ENCODE measurements at places on chromosomes 6 and 20.

GRCh38 chr6:41344876-41345275, 9.5 kb downstream of the NCR2 start:
- no peak for DNase-seq

GRCh38 chr6:110345025-110345424, 13.1 kb downstream of the METTL24 start:
- DNase-seq, result no peak

DNA sequence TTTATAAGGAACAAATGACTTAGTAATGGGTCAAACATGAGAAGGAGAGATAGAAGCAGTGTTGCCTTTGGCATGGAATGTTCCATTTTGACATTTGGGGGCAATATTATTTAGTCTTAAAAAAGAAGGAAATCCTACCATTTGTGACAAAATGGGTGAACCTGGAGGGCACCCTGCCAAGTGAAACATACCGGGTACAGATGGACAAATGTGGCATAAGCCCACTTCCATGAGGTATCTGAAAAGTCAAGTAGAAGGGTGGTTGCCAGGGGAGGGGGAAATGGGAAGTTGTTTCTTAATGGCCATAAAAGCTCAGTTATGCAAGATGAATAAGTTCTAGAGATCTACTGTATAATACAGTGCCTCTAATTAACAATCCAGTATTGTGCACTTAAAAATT, 269.3 kb downstream of the TBC1D7 start:
- DNase-seq, result no peak

DNA sequence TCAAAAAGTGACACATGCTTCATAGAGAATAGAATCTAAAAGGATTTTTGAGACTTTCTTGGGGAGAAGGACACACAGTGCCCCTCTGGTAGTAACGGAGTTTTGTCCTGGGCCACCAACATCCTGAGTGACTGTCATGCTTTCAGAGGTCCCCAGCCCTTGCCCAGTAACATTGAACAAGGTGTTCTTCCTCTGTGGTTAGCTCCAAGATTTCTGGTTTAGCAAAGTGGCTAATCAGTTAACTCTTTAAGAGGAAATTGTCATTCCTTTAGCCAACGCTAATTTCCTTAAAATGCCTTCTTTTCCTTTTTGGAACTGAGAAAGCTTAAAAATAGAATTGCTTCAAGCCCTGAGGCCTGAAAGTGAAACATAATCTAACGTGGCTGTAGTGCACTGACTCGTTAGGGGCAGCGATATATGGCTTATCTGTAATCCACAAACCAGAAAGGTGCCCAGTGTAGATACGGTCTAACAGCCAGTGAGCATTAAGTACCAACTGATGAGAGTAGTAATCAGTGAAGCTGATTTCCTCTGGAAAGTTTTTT, 7.8 kb downstream of the E2F3 start:
- no peak for DNase-seq

DNA sequence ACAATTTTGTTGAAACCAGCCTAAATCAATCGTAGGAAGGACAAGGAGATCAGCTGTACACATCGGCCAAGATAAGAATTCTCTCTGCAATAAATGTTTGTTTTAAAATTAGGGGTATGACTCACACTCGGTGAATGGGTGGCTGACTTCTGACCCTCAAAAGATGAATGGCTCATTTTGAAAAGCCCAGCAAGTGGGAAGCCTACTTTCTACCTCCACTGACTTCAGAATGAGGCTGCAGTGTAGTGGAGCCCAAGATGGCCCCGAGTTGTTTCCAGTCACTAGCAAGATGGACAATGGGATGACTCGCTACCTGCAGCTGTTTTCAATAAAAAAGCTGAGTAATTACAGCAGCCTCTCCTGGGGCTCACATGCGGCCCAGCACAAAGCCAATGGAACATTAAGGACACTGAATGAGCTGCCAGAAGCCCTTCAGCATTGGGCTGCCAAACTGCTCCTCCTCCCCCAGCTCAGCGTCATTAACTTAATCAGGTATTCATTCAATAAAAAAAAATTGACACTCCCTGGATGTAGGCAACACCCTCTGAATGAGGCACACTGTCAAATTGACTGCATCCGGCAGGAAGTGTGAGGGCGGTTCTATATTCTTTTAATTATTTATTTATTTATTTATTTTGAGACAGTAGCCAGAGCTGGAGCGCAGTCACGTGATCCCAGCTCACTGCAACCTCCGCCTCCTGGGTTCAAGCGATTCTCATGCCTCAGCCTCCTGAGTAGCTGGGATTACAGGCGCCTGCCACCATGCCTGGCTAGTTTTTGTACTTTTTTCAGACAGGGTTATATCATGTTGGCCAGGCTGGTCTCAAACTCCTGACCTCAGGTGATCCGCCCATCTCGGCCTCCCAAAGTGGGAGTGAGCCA, 107.3 kb downstream of the GMPR start:
- DNase-seq, result peak; percentile 88

- no peak for DNase-seq
These were observed 462.4 kb upstream of the NRSN1 start for GRCh38 chr6:23663652-23664051.

DNA sequence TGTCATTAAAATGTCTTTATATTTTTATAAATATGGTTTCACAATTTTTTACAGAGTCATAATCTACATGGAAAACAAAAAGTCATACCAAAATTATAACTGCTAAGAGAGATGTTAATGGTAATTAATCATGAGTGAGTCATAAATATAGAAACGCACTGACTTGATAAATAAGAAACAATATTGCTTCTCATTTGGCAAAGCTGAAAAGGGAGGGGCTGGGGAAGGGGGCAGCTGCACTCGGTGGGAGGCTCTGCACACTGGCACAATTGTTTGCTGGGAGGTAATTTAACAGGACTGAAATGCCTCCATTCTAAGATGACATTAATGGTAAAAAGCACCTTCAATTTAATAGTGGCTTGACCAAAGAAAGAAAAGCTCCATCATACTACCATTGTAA, 133.3 kb upstream of the AGPAT4 start:
- no peak for DNase-seq

GRCh38 chr20:40268321-40269075, 420.5 kb downstream of the MAFB start:
- no peak for DNase-seq

DNA sequence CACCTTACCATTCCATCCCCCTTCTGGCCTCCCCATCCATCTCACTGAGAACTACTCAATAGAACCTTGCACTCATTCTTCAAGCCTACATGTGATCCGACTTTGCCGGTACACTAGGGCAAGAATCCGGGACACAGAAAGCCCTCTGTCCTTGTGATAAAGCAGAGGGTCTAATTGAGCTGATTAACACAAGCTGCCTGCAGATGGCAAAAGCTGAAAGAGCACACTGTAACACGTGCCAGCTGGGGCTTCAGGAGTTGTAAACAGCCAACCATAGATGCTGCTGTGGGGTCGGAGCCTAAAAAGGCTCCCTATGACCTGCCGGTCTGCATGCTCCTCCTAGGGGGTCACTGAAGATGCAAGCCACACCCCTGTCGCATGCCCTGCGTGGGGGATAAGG, 124.1 kb downstream of the RNF144B start:
- no peak for DNase-seq

DNA sequence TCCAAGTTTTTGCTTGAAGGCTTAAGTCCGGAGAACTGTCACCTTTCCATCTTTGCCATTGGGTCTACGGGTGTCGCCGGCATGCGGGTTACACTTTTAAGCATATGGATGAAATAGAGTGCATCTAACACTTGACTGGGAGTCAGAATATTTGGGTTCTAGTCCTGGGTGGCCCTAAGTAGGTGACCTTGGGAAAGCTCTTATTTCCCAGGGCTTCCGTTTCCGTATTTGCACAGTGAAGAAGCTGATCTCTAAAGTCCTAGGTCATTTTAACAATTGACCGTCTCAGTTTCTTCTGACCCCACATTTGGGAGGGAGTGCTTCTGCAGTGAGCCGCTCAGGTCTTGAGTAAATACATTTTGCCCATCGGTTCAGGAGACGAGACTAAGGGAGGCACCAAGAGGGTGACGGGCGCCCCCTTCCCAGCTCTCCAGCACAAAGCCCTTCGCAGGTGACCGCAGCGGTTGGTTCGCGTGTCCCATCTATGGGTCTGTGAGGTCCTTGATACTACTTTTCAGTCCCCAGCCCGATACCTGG, 651 bp upstream of the BLTP3A start:
- no peak for DNase-seq

GRCh38 chr6:155441112-155441465, 14.6 kb downstream of the NOX3 start:
- no peak for DNase-seq

DNA sequence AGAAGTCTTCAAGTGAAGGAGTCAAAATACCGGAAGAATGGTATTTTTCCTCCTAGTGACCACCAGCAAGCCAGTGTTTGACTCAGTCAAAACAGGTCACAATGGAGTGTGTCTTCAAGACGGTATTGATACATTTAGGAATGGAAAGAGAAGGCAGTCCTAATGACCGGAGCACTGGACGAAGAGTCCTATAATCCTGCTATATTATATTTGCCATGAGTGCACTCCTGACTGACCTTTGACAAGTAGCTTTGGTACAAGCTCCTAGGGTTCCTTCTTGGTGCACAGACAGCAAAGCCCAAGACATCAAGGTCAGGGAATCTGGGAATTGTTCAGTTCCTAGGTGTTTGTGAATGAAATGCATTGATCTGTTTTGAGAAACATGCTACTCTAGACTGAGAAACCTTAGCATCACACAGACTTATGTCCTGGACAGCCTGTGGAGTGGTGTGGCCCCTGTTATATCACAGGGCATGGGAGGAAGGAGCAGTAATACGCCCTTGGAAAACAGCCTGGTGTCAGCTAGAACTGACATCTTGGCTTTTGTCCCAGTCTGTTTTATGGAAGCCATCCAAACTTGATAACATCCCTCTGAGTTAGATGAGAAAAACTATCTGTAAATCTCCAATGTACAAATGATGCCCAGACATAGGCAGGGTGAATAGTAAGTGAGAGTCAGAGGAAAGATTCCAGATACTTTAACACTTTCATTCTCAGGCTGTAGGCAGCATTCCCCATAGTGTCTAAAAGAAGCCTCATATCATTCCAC, 18.5 kb downstream of the NOX3 start:
- no peak for DNase-seq

- DNase-seq, result peak; percentile 42
These were observed 27.4 kb upstream of the IGF2R start for GRCh38 chr6:159941286-159942113.

- DNase-seq, result no peak
These were observed 309.0 kb upstream of the BTBD3 start for GRCh38 chr20:11608736-11609135.

DNA sequence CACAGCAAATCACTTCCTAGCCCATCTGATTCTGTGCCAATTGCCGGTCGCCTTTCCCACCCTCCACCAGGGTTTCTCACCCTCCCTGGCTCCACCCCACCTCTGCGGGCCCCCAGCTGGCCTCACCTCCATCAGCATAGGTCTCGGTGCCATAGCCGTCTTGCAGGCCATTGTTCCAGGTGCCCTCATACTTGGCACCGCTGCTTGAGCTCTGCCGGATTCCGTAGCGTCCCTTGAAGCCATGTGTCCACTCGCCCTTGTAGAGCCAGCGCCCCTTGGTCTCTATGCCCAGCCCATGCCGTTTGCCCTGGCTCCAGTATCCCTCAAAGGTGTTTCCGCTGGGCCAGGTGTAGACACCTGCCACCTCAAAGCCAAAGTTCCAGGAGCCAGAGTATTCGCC, 787 bp downstream of the JPH2 start:
- DNase-seq, result no peak

DNA sequence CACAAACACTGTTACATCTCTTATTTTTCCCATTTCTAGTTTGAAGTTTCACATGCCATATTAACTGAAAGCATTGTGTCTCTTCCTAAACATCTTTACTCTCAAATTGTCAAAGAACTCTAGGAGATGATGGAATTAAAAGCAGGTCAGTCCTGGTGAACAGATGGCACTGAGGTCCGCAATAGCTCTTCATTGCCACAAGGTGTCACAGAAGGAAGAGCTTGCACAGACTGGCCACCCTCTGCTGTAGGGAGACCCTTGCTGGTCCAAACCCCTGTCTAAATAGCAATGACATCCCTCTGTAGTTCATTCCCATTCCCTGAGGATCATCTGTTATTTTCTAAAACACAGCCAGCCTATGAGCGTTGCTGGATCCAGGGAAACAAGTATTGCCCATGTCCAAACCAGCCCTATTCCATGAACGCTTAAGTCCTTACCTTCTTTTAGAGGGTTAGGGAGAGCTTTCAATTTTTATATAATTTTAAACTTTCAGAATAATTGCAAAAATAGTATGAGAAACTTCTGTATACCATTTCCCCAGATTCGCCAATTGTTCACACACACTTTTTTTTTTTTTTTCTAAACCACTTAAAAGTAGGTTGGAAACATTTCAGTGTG, 10.1 kb upstream of the HDAC2 start:
- DNase-seq, result peak; percentile 25

DNA sequence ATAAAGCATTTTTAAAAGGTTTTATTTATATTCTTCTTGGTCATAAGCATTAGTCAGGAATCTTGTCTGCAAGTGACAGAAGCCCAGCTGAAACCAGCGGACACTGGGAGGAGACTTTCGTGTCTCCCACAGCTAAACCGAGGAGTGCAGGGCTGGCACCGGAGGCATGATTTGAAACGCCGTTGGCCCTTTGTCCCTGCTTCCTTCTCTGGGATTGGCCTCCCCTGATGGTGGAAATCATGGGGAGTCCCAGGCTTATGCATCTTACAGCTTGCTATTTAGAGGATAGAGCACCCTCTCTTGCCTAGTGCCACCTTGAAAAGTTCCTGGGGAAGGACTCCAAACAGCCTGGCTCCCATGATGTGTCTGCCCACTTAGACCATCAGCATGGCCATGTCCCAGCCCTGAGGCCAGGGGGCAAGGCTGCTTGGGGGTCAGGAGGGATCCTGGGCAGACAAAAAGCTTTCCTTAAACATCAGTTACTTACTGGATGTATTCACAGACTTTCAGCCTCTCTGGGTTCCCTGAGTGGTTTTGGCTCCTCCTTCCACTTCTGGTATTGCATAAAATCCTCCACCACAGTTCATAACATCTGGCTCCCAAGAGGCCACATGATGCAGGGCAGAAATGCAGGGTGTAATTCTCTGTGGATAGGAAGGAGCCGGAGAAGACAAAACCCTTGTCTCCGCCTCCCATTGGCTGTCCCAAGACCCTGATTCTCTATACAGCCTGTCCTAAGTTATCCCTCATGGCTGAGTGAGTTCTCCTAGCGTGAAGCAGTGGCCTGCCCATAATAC, 49.3 kb upstream of the INSM1 start:
- no peak for DNase-seq

- peak; percentile 11 for DNase-seq
These were observed 24.7 kb downstream of the TTLL9 start for GRCh38 chr20:31894980-31895675.

GRCh38 chr20:63262836-63263235, 8.6 kb upstream of the NKAIN4 start:
- no peak for DNase-seq

Data from astrocyte (in vitro differentiated cells and primary cell).